ENCODE measurements at places on chromosomes 6 and 20.

DNA sequence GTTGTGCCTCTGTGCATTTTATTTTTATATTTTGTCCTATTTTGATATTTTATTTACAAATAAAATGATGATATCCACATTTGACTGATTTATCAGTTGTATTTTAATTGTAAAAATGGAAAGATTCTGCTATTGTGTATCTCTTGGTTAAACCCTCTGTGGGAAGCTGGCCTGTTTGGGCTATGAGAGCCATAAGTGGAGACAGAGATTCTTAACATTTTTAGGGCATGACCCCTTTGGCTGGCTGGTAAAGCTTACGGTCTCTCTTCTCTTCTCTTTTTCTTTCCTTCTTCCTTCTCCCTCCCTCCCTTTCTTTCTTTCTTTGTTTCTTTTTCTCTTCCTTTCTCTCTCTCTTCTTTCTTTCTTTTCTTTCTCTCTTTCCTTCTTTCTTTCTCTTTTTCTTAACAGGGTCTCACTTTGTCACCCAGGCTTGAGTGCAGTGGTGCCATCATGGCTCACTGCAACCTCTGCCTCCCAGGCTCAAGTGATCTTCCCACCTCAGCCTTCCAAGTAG is 172.3 kb upstream of the CDYL start:
- DNase-seq, result no peak

DNA sequence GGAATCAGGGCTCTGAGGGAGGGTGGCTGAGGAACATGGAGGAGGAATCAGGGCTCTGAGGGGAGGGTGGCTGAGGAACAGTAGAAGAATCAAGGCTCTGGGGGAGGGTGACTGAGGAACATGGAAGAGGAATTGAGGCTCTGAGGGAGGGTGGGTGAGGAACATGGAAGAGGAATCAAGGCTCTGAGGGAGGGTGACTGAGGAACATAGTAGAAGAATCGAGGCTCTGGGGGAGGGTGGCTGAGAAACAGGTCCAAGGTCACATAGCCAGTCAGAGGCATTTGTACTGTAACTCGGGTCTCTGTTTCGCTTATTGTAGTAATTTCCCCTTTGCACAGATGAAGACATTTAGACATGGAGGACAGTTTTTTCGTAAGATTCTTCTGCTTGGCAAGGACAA is 164.8 kb downstream of the SOBP start:
- DNase-seq, result no peak

GRCh38 chr6:134632024-134632423 is 314.1 kb upstream of the SGK1 start:
- no peak for DNase-seq

GRCh38 chr6:139586273-139586672 is 211.8 kb upstream of the CITED2 start:
- DNase-seq, result no peak

DNA sequence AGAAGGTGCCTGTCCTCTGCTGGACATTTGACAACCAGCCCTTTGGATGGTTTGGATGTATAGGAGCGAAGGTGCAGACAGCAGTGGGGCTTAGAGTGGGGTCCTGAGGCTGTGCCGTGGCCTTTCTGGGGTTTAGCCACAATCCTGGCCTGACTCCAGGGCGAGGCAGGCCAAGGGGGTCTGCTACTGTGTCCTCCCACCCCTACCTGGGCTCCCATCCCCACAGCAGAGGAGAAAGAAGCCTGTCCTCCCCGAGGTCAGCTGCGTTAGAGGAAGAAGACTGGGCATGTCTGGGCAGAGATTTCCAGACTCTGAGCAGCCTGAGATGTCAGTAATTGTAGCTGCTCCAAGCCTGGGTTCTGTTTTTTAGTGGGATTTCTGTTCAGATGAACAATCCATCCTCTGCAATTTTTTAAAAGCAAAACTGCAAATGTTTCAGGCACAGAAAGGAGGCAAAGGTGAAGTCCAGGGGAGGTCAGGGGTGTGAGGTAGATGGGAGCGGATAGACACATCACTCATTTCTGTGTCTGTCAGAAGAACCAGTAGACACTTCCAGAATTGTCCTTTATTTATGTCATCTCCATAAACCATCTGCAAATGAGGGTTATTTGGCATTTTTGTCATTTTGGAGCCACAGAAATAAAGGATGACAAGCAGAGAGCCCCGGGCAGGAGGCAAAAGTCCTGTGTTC is 1.3 kb upstream of the CDKN1A start:
- DNase-seq, result no peak

- no peak for DNase-seq
Measured at GRCh38 chr20:49398401-49399144, 83.9 kb downstream of the KCNB1 start.

- no peak for DNase-seq
Measured at GRCh38 chr20:58214310-58214709, 14.1 kb downstream of the ANKRD60 start.

DNA sequence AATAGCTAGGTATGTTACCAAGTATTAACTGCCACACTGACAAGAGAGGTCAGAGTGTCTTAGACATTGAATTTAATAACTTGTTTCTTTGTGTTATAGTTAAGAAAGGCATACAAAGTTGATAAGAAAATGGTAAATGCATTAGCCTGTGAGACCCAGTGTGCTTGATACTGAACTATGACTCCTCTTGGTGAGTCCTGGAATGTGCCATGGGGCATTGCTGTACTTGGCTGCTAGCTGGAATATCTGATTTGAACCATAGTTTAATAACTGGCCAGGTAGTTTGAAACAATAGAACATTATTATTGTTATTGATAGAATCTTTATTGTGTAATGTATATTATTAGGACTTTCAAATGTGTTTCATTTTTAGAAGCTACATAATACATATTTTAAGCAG is 70.0 kb downstream of the ZFAND3 start:
- DNase-seq, result no peak

GRCh38 chr6:40108736-40109135 is 174.5 kb upstream of the MOCS1 start:
- no peak for DNase-seq

DNA sequence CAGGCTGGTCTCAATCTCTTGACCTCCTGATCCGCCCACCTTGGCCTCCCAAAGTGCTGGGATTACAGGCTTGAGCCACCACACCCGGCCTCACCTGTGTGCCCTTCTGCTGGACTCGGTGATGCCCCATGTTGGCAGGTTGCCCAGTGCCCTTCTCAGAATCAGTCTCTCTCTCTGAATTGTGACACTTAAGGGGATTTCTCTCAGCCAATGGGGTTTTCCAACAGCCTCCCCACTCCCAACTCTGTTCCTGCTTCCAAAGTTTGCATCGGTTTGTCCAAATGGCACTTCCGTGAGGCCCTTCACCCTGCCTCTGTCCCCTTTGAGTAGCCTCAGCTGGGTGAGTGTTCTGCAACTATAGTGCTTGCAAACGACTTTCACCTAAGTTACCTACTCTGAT is 3.1 kb upstream of the MRPS10 start:
- no peak for DNase-seq

Data from NCI-H2029 (cell line).